ENCODE measurements at places on chromosomes 2 and 18.

DNA sequence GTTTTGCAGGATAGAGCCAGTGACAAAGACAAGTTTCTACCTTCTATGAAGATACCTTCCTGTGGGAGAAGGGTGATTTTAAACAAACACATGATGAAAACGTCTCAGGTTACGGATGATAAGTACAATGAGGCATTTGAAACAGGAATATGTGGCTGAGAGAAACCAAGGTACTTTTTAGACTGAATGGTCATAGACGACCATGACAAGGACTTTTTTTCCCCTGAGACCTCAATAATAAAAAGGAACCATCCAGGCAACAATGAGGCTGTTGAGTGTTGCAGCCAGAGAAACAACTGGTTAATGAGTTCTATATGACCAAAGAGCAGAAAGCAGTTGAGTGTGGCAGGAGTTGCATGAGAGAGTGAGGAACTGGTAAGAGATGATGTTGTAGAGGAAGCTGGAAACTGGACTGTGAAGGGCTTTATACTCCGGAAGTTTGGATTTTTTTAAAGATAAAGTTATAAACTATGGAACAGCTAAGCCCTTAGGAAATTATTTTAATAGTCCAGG is 306.1 kb upstream of the CYRIA start:
- ATAC-seq = no peak

DNA sequence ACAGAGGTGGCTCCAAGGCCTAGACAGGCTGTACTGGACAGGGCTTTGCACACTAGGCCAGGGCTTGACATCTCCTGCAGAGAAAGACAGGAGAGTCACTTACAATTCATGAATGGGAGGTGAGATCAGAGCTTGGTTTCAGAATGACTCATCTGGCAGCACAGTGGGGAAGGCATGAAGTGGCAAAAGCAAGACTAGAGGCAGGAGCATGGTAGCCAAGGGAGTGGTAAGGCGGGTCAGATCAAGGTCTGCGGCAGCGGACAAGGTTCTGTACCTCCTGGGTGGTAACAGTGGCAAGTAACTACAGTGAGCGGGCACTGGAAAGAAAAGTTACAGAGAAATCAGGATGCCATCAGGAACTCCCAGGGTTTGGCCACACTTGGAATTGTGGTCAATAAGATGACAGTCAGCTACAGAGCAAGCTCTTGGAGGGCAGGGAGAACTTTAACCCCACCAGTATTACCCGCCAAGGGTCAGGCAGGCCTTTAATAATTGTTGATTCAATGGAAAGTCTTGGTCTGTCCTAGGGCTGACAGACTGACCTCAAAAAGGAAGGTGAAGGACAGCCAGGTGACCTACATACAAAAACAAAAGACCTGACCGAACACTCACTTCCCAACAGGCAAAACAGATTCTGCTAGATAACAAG is 5.7 kb downstream of the MCFD2 start:
- peak; percentile 96 for ATAC-seq

DNA sequence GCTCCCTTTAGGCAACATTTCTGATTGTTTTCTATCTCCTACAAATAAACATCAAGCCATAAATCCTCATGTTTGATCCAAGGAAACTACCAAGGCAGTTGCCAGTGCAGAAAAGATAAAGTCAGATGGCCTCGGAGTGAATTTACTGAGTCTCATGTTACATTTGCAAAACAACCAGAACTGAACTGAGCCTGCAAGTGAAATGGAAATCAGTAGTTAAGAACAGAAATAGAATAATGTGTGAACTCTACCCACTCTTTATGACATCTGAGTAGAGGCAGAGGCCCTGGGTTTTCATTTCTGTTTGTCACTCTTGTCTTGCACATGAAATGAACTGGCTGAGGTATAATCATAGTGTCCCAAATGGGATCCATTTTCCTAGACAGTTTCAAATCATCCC is 20.4 kb upstream of the DAPL1 start:
- ATAC-seq = no peak

GRCh38 chr2:239792405-239793084 is 232.6 kb downstream of the NDUFA10 start:
- no peak for ATAC-seq

GRCh38 chr2:157032017-157032416 is 225.5 kb upstream of the GALNT5 start:
- ATAC-seq = no peak

DNA sequence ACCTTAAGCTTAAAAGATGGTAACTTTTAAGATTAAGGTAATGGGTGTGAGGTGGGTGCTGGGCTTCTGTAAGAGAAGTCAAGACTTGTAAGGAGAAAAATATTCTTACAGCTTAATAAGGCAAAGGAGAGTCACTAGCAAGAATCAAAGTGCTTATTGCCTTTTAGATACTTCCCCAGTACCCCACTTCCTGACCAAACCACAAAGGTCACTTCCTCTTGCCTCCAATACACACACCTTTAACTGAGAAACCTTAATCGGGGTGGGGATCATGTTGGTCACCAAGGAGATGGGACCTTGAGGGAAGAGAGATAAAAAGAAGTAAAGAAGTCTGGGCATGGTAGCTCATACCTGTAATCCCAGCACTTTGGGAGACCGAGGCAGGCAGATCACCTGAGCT is 10.6 kb upstream of the ATG16L1 start:
- peak; percentile 49 for ATAC-seq

- ATAC-seq = no peak
These were observed 29.3 kb downstream of the UPP2 start for GRCh38 chr2:158130832-158131473.

- no peak for ATAC-seq
These were observed 40.9 kb downstream of the DSG2 start for GRCh38 chr18:31538837-31539236.

GRCh38 chr2:17793296-17793695 is 23.0 kb upstream of the MSGN1 start:
- no peak for ATAC-seq

- no peak for ATAC-seq
These were observed 183.8 kb upstream of the STON1 start for GRCh38 chr2:48346124-48346536.

DNA sequence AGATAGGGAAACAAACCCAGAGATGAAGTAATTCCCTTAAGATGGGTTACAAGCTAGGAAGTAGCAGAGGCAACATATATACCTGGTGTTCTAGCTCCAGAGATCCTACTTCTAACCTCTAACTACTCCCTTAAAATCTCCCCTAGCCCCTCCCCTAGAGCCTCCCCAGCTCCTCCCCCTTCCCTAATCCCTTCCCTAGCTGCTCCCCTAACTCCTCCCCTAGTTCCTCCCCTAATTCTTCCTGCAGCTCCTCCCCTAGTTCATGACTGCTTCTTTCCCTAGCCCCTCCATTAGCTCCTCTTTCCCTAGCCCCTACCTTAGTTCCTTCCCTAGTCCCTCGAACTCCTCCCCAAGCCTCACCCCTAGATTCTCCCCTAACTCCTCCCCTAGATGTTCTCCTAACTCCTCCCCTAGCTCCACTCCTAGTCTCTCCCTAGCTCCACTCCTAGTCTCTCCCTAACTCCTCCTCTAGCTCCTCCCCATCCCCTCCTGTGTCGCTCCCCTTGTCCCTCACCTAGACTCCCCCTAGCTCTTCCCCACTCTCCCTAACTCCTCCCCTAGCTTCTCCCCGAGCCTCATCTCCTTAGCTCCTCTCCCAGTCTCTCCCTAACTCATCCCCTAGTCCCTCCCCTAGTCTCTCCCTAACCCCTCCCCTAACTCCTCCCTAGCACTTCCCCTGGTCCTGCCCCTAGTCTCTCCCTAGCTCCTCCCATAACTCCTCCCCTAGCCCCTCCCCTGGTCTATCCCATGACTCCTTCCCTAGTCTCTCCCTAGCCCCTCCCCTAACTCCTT is 108.9 kb downstream of the CD226 start:
- peak; percentile 53 for ATAC-seq

DNA sequence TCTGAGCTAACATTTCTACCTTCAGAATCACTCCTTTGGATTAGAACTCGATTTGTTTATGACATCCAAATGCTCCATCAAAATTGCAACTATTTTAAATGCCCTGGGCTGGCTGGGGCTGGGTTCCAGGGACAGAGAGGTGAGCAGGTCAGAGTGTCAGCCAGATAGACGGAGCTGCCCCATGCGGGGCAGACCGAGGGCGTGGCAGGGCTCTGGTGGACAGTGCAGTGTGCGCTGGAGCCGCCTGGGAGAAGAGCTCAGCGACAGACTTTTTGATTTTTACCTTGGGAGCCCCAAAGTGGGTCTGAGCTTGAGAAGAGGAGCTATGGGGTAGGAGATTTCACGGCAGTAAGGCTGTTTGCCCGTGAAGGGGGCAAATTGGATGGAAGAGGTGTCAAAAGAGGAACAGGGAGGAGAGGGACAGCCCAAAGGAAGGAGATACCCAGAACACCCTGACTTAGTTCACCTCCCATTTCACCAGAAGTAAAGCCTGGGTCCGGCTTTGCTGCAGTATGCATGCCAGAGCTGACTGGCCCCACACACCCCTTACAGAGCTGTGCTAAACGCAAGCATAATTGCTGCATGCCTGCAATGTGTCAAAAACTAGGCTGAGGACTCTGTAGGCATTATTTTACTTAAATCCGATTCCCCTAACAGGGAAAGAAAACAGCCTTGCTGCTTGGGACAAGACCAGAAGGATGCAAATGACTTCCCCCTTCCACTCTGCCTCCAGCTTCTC is 33.7 kb downstream of the EN1 start:
- ATAC-seq = no peak

- no peak for ATAC-seq
These were observed 19.5 kb downstream of the INPP4A start for GRCh38 chr2:98463988-98464771.

DNA sequence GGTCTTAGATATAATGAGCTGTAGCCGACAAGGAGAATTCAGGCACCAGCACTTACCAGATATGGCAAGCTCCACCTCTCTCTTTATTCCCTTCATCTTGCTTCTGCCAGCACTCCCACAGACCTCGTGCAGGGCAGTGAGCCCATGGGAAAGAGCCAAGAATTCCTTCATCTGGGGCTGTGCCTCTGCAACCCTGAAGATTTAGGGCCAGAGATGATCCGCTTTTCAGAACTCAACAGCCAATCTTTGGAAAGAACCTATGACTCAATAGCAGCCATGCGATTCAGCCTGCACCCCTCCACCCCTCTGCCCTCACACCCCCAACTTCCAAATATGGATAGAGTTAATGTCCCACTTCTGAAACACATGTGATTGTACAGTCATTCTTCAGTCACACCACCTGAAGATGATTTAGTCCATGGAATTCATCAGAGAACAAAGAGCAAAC is 533.7 kb upstream of the TNP1 start:
- no peak for ATAC-seq

GRCh38 chr2:226728996-226729395 is 70.6 kb downstream of the IRS1 start:
- ATAC-seq = no peak

GRCh38 chr2:240786355-240786841 is 33.6 kb downstream of the KIF1A start:
- ATAC-seq = no peak

GRCh38 chr18:5709476-5710095 is 165.8 kb upstream of the EPB41L3 start:
- ATAC-seq = no peak

DNA sequence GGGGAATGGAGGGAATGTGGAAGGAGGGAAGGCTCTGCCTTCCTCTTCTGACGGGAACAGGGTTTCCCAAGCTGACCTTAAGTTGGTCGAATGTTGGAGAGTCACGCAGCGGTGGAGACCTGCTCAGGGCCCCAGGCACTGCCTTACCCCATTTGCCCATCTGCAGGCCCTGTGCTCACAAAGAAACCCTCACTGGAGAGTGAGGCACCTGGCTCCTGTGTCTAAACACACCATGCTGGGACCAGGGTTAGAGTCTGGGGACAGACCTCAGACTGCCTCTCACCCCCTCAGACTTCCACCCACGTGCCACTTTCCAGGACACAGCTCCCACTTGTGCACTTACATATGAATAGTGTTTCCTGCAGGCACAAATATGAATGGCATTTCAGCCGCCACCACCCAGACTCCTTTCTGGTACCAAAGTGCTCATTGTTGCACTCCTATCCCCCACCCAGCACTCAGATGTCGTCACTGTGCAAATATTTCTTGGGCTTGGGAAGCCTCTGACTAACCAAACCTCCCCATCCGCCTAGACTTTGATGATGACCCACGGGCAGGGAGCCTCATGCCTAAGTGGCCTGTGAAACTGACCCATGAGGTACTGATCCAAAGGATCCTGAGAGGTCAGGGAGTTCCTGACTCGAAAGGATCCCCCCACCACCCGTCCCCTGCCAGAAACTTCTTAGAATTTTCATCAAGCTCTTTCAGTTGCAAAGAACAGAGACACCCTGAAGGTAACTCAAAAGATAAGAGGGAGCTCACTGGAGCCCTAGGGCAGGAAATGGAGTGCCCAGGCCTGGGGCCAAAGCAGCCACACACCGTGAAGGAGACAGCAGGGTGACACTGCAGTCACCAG is 78.3 kb downstream of the STPG4 start:
- no peak for ATAC-seq

GRCh38 chr2:102436323-102436722 is 13.4 kb downstream of the IL18RAP start:
- ATAC-seq = no peak

DNA sequence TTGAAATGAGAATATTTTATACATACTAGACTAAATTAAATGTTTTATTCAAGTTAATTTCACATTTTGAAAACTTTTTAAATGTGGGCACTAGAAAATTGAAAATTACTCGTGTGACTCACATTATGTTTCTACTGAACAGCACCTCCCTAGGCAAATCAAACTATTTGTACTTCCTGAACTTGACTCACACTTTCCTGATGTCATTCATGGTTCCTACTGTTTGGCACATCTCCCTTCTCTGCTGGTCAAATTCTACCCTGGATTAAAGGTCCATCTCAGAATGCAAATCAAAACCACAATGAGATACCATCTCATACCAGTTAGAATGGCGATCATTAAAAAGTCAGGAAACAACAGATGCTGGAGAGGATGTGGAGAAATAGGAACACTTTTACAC is 16.7 kb downstream of the LHCGR start:
- no peak for ATAC-seq

GRCh38 chr18:3667255-3668137 is 217.5 kb downstream of the TGIF1 start:
- no peak for ATAC-seq

DNA sequence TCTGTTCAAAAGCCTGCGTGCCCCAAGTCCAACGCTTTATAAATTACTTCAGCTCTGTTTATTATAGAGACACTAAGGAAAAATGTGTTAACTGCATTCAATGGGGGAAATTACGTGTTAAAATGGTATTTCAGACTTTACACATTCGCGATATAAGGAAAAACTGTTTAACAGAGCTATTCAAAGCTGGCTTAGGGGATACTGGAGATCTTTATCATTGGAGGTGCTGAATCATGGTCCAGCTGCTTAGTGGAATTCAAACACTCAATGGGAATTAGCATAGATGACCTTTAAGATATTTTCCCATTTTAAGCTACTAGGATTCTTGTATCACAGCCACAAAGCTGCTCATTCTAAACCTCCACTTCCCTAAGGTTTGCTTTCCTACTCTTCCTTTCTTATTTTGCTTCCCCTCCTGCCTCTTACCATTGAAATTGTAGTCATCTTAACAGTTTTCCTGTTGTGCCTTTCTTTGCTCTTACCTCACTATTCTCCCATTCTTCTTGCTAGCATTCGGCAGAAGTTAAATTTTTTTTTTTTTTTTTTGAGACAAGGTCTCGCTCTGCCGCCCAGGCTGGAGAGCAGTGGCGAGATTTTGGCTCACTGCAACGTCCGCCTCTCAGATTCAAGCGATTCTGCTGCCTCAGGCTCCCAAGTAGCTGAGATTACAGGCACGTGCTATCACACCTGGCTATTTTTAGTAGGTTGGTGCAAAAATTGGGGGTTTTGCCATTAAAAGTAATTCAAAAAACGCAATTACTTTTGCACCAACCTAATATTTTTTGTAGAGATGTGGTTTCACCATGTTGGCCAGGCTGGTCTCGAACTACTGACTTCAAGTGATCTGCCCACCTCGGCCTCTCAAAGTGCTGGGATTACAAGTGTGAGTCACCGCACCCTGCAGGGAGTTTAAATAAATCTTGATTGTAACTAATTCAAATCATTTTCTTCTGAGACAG is 6.5 kb downstream of the SULT6B1 start:
- no peak for ATAC-seq

Data from activated CD4-positive, CD25-positive, alpha-beta regulatory T cell treated with anti-CD3 and anti-CD28 coated beads, Interleukin-2, amount 50 U/mL, for 24 hours (primary cell).